Effector memory CD8-positive, alpha-beta T cell (primary cell): ENCODE measurements at places on chromosomes 2 and 18.
A peak's percentile ranks its signal among the peaks of the same experiment; 100 is the strongest.

DNA sequence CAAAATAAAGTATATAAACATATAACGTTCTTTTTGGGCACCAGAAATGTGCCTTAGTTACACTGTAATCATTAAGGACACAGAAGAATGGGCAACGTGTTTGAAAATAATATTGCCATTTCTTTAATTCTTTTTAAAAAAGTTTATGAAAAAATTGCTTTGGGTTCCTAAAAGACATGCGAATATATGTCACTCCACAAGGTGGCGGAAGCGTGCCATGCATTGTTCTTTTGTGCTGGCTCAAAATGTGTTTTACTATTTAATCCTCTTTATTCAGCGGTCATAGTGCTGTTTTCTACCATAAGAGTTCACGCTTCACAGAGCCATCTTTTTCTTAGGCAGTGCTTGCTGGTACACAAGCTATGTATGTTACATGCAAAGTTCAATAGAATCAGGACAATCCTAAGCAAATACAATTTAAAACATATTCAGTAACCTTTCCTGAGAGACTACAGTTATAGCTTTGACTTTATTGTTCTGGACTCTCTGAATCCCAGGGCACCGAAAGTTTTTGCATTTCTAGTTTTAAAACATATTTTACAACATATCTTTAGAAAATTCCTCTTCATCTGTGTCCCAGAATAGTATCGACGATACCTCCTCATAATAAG lies 147.8 kb upstream of the ERBB4 start:
- H3K27ac ChIP-seq = no peak overlapping the region
- no peaks in the 10 kb centered on the region for H3K27me3 ChIP-seq
- DNase-seq = peak; percentile 53
- no peaks in the 10 kb centered on the region for H3K36me3 ChIP-seq
- no peak overlapping the region for H3K4me3 ChIP-seq

DNA sequence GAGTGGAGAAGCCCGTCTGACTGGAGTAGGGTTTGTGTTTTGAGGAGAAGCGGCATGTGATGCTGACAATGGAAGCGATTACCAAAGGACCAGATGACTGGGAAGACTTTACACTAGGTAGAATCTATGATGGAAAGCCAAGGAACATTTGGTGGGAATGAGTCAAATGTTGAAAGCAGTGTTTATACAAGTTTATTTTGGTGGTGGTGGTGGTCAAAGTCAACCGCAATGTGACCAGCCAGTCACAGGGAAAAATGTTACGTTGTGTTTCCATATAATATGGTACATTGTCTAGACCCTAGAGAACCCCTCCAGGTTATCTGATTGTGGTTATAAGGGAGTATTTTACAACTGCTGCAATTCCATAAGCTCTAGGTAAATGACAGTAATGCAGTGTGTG lies 216.8 kb downstream of the PID1 start:
- H3K4me1 ChIP-seq = no peaks in the 10 kb centered on the region
- no peaks in the 10 kb centered on the region for H3K27me3 ChIP-seq
- no peak for DNase-seq
- H3K36me3 ChIP-seq = no peaks in the 10 kb centered on the region

GRCh38 chr2:216408426-216409290 lies 3.6 kb upstream of the SMARCAL1 start:
- peaks cover 9% of the 10 kb centered on the region for H3K4me1 ChIP-seq
- peaks cover 6% of the 10 kb centered on the region for H3K27me3 ChIP-seq
- H3K36me3 ChIP-seq = no peaks in the 10 kb centered on the region
- no peak overlapping the region for H3K27ac ChIP-seq

GRCh38 chr18:41004324-41004723 lies 950.7 kb upstream of the PIK3C3 start:
- H3K4me1 ChIP-seq = no peaks in the 10 kb centered on the region
- H3K36me3 ChIP-seq = no peaks in the 10 kb centered on the region
- no peak for DNase-seq

DNA sequence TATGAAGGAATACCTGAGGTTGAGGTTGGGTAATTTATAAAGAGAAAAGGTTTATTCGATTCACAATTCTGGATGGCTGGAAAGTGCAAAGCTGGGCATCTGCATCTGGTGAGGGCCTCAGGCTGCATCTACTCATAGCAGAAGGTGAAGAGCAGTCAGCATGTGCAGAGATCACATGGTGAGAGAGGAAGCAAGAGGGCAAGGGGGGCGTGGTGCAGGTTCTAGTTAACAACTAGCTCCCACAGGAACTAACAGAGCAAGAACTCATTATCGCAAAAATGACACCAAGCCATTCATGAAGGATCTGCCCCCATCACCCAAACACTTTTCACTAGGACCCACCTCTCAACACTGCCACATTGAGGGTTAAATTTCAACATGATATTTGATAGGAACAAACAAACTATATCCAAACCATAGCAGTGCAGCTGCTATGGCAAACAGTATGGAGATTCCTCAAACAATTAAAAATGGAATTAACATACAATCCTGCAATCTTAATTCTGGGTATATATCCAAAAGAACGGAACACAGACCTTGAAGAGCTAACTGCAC lies 72.8 kb upstream of the LDLRAD4 start:
- H3K27ac ChIP-seq = no peak overlapping the region
- H3K36me3 ChIP-seq = no peaks in the 10 kb centered on the region
- no peak for DNase-seq
- H3K27me3 ChIP-seq = peaks cover 28% of the 10 kb centered on the region
- H3K4me3 ChIP-seq = no peak overlapping the region

- H3K4me3 ChIP-seq = no peak overlapping the region
- H3K27ac ChIP-seq = no peak overlapping the region
- no peaks in the 10 kb centered on the region for H3K36me3 ChIP-seq
- no peaks in the 10 kb centered on the region for H3K4me1 ChIP-seq
Observed at GRCh38 chr18:74013955-74014354, 133.7 kb downstream of the FBXO15 start.

DNA sequence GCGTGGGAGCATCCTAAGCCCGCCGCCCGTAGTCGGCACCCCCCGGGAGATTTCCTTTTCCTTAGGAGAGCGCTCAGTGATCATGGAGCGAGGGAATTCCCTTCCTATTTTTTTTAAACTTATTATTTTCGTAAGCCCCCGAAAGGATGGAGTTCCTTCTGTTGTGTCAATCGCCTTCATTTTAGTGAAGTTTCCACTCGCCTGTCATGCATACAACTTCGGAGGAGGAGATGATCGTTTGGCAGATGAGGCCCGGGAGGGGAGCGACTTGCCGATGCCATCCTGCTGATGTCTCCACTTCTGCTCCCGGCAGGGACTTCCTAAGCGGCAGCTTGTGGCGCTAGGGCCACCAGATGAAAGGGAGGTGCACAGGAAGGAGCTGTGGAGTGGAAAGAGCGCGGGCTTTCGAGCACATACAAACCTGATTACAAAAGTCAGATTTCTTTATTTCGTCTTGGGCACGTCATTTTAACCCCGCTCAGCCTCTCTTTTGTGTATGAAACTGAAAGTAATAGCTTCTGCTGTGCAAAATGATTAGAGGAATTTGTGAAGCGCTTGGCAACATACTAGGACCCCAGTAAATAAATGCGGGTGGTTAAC lies at the start of gene ADGRF3:
Gene ADGRF3, minus strand, starts transcription at position 336 of the 600 bp plus-strand sequence. CDS start 555 bp downstream, outside the sequence.
- peak within 1 kb of the TSS; percentile 95 for H3K27ac ChIP-seq

DNA sequence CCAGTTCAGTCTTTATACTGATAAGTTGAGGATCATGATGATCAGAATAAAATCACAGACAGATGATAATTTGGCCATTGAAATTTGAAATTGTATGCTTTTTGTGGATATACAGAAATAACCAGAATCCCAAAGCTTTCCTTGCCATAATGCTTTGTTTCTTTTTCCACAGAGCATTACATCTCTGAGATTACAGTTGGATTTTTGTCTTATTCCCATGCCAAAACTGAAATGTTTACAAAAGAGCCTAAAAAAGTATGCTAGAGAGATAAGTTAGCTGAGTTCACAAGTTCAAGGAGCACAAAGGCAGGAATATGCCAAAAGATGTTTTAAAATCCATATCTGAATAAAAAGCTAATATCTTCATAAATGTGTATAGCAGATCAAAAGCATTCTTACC lies 321.3 kb downstream of the PID1 start:
- no peak overlapping the region for H3K4me3 ChIP-seq
- no peak for DNase-seq
- no peak overlapping the region for H3K27ac ChIP-seq
- no peaks in the 10 kb centered on the region for H3K27me3 ChIP-seq
- no peaks in the 10 kb centered on the region for H3K4me1 ChIP-seq

DNA sequence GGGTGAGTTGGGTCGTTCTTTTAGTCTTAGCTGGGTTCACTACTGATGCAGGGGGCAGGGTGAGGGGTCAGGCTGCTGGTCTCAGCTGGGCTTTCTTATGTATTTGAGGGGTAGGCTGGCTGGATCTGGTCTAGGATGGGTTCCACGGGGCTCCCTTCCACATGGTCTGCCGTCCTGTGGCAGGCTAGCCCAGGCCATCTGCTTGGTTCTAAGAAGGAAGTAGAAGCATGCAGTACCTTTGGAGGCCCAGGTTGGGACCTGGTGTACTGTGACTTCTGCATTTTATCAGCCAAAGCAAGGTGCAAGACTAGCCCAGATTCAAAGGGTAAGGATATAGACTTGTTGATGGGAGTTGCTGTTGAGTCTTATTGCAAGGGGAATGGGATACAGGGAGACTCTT lies 35.5 kb upstream of the MGAT5 start:
- peak overlapping the region; percentile 50 for H3K27ac ChIP-seq
- no peaks in the 10 kb centered on the region for H3K36me3 ChIP-seq
- H3K27me3 ChIP-seq = no peaks in the 10 kb centered on the region
- peak overlapping the region; percentile 73 for H3K4me3 ChIP-seq
- peaks cover 52% of the 10 kb centered on the region for H3K4me1 ChIP-seq

DNA sequence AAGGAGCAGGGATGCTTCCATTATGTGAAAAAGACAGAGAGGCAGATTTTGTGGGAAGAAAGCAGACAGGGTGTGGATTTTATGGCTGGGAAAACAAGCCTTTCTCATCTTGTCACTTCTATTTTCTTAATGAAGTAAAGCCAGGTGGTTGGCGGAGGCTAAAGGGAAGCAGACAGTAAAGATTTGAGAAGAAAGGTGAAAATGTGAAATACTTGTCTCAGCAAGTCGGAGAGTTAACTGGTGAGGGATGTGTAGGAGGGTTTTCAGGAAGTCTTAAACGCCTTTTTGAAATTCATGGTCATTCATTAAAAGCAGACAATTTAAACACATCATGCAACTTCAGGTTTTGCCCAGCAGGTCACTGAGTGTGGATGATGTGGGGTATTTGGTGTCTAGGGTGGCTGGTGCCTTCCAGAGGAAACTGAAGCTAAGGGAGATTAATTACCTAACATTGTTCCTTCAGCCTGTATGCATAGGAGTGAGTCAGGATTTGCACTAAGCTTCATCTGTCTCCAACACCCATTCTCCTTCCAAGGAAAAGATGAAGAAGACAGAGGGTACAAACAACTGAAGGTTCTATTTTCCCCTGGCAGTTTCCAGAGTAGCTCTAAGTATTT lies 20.7 kb downstream of the SLC14A2 start:
- H3K27ac ChIP-seq = no peak overlapping the region
- DNase-seq = no peak
- no peaks in the 10 kb centered on the region for H3K4me1 ChIP-seq
- no peak overlapping the region for H3K4me3 ChIP-seq
- H3K36me3 ChIP-seq = no peaks in the 10 kb centered on the region

DNA sequence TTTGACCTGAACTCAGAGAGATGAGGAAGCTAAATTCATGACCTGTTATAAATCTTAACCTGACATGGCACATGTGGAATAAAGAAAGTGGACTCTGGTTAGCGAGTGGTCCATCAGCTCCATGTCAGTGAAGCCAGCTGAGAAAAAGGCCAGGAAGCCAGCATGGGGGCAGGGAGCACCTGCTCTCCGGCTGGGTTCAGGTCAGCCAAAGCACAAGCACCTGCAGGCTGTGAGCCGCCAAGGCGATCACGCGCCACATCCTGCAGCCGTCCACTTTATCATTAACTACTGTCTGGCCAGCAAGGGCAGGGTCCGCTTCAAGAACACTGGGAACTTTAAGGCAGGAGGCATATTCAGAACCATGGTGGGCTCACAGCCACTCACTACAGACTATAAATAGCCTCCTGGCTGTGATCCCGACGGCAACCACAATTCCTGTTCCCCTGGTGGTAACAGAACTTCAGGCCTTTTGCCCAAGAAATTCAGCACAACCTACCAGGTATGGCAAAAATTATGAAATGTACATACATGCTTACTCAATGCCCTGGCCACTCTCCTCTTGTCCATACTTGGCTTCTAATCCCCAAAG lies 35.5 kb downstream of the ACVR1 start:
- no peak for DNase-seq
- peaks cover 8% of the 10 kb centered on the region for H3K4me1 ChIP-seq
- no peaks in the 10 kb centered on the region for H3K36me3 ChIP-seq
- H3K4me3 ChIP-seq = no peak overlapping the region
- H3K27me3 ChIP-seq = no peaks in the 10 kb centered on the region
- H3K27ac ChIP-seq = peak overlapping the region; percentile 64
